ENCODE measurements at places on chromosomes 5 and 9. TPM values are rescaled to one million over a fixed set of nuclear protein-coding genes. Genes with fewer than 3 reads are reported as not detected.

GRCh38 chr5:178644826-178645545 is 18.1 kb upstream of the CLK4 start:
- DNase-seq, result no peak

- DNase-seq, result no peak
Measured at GRCh38 chr9:76206821-76207220, 187.4 kb downstream of the RFK start.

The CAPSL gene
- total RNA-seq, result not detected

- no peak for DNase-seq
Measured at GRCh38 chr5:86008293-86008692, 609.4 kb upstream of the COX7C start.

DNA sequence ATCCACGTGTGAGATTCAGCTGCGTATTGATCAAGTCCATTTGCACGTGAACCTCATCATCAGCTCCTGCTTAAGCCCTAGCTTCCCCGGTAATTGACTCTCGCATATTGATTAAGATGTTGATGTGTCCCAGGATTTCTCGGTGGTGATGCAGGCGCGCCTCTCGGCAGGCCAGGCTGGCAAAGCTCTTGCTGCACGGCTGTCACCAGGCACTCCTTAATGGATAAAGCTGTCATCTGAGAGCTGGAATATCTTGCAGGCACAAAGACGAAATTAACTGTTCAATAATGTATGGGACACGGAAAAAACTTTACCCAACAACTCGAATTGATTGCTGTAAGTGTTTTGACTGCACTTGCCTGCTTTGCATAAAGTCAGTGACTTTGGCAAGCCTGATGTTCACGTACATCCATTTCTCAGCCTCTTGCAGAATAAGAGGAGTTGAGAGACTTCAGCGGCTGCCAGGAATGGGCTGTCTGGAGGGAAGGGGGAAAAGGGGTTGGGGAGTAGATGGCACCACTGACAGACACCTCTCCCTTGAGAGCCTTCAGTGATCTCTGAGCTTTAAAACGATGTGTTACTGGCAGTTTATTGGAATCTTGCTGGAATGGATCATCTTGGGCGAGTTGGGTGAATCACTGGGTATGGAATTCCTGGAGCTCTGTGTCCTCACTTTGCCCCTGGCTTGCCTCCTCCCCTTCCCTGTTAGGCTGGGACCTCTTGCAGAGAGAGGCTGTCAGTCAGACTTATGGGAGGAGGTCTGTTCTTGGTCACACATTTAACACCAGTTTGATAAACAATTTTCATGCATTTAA is 650.3 kb downstream of the CCDC171 start:
- no peak for DNase-seq

The FBXL7 gene
- 1.4 TPM for total RNA-seq
